SK-MEL-5 (cell line): ENCODE measurements at places on chromosomes 1 and 21. TPM values are rescaled to one million over a fixed set of nuclear protein-coding genes. Genes with fewer than 3 reads are reported as not detected.

Gene SERTAD4
- 2.5 and 2.7 TPM in 2 replicates for total RNA-seq

GRCh38 chr1:39779137-39779536, 8.0 kb upstream of the OXCT2 start:
- DNase-seq = no peak

DNA sequence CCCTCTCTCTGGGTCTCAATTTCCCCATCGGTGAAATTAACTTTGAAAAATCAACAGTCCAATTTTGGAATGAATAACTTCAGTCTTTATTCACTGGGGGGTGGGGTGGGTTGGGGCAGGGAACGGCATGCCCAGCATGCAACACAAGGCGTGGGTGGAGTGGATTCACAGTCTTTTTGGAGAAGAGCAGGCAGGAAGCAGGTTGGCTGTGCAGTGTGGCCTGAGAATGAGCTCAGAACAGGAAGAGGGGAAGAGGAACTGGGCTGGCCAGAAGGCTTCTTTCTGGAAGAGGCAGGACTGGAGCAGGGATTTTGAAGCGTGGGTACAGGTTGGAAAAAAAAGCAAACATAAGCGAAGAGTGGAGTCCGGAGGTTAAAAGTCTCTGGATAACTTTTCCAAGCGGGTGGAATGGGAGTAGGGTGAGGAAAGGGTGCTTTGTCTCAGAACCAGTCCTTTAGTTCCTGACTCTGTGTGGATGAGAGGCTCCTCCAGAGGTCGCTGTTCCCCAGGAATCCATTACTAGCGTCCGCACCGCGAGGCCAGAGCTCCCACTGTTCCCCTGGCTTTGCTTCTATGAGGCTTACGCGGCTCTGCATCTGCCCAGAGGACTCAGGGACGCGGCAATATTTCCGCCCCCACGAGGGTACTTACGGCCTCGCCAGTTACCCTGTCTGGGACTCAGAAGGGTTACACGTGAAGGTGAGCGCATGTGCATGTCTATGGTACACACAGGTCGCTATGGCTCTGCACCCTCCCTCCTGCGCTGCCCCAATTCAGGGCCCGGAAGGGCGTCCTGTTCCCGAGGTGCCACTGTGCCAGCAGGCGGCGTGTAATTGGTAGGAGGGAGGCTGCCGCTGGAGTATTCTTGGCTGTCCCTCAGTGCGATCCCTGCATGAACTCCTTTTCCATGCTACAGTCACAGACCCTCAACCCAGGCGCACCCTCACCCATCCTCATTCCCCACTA, 5.5 kb upstream of the FOXD2 start:
- peak; percentile 80 for DNase-seq

- DNase-seq = no peak
Observed at GRCh38 chr1:53582211-53583020, 123.2 kb downstream of the DMRTB1 start.

Gene PODN
- not detected in 2 replicates for total RNA-seq

GRCh38 chr1:170567214-170567613, 35.2 kb downstream of the GORAB start:
- no peak for DNase-seq

Gene NID1
- total RNA-seq = 0.21 TPM in 2 replicates

DNA sequence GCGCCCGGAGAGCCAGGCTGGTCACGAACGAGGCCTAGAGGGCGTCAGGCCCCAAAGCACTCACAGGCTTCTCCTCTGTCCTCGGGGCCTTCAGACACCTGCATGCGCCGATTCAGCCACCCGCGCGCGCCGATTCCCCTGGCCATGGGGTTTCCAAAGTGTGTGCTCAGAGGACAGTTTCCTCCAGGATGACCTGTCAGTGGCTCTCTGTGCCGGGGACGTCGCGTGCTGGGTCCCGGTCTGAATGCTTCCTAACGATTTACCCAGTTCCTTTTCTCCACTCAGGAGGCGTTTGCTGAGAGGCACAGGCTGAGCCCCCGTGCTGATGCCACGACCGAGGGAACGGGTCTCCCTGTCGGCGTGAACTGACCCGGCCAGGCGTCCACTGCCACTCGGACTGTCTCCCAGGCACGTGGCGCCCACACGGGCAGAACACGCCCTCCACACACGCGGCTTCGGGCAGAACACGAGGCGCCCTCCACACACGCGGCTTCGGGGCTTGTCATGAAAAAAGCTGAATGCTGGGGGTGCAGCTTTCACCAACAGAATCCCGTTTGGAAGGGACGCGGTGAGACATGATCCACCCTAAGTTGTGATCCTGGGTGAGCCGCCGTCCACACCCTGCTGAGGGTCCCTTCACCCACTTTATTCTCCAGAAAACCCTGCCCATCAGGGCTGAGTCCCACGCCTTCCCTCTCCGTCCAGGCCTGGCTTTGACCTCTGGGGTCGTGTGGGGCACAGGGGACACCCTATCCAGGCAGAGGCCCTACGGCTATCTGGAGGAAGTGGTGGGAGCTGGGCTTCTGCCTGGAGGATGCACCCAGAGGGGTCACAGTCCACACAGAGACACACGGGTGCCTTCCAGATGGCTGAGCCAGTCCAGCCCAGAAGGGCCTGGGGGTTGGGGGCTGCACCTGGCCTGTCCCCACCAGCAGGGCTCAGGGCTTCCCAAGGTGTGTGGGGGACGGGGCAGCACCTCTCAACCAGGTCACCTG, 56.1 kb downstream of the COL6A1 start:
- no peak for DNase-seq

Gene ATP1A4
- 0.11 TPM in 1 of 2 replicates, not detected in the other for total RNA-seq

DNA sequence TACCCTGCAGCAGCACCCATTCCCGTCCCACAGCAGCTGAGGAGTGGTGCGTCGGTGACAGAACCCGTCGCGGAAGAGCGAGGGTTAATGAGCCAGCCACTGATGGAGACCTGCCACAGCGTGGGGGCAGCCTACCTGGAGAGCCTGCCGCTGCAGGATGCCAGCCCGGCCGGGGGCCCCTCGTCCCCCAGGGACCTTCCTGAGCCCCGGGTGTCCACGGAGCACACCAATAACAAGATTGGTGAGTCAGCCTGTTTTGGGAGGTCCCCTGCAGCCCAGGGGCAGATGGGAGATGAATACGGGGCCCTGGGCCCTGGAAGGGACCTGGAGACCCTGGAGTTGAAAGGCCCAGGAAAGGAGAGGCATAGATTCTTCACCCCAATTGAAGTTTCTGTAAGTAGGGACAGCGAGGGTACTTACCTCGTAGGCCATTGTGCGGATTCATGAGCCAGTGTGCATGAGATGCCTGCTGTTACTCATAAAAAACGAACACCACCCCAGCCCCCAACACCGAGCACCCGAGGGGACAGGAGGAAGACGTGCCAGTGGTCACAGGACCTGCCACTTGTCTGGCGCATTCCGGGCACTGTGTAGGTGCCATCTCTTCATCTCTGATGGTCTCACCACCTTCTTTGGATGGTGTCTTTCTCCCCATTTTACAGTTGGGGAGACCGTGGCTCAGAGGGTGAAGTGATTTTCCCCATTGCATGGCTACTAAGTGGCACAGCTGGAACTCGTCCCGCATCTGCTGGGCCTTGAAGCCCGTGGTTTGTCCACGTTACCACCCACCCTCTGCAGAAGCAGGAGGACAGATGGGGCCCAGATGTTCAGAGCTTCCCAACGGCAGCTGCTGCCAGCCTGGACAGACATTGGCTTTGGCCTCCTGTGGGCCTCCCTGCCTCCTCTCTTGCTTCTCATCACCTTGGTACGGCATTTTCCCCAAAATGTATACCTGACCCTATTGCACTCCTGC, 28.3 kb upstream of the TNFRSF1B start:
- no peak for DNase-seq

DNA sequence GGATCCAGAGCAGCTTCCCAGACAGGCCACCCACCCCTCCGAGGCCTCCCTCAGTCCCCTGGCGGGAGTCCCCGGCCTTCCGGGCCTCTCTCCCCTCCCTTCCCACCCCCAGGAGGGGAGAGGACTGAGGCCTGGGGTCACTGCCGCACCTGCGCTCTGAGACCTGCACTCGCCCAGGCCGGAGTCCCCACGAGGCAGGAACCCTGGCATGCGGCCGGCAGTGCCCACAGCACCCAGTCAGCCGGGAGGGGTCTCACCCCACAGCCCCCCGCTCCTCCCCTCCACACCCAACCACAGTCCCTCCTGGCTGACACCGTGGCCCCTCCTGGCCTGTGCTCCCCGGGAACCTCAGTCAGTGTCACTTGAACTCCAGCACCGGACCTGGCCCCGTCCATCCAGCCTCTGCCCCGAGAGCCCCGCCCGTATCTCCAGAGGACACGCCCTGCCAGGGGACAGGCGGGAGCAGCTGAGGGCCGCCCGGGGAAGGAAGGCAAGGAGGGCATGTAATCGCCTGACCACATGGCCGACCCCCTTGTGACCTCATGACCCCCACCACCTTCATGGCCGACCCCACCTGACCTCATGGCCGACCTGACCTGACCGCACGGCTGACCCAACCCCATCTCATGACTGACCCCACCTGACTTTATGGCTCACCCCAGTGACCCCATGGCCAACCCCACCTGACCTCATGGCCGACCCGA, 28.7 kb upstream of the TTLL10 start:
- no peak for DNase-seq

DNA sequence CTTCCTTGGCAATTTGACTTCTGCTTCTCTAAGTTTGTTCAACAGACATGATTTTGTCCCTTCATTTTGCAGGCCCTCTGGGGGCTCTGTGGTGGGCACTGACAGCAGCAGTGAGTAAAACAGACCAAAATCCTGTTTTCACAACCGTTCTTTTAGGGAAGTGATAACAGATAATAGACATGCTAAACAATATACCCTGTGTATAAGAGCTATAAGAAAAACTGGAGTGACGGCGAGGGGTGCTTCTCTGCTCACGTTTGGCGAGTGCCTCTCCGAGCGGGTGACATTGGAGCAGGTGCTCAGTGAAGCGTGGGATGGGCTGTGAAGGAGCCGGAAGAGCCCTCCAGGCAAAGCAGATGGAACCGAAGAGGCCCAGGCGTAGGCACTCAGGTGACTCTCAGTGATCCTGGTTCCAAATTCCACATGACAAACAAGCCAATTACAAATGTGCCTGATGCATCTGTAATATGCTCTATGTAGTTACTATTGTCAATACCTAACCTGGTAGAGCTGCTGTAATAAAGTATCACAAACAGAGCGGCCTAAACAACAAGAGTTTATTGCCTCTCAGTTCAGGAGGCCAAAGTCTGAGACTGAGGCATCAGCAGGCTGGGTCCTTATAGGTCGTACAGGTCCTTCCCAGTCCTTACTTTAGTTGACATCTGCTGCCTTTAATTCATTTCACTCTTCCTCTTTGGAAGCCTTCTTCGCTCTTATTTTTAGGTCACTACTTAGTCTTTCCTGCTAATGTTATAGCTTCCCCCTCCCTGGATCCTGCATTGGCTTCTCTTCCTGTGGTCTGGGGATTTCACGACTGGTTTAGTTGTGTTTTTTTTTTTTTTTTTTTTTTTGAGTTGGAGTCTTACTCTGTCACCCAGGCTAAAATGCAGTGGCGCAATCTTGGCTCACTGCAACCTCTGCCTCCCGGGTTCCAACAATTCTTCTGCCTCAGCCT, 20.1 kb downstream of the OR2B11 start:
- DNase-seq = no peak

DNA sequence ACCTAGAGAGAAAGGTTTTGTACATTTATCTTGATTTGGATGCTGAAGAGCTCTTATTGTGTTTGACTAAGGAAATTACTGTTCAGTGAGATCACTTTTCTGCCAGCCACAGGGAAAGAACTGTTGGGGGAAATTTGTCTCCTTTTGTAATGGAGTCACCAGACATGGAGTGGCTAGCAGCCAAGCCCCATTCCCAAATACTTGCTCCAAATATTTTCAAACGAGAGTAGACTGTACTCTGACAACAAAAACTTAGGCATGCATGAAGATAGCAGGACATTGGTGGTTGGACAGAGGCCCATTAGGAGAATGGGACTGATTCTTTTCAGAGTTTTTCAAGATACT, 21.1 kb downstream of the IPO9 start:
- no peak for DNase-seq

DNA sequence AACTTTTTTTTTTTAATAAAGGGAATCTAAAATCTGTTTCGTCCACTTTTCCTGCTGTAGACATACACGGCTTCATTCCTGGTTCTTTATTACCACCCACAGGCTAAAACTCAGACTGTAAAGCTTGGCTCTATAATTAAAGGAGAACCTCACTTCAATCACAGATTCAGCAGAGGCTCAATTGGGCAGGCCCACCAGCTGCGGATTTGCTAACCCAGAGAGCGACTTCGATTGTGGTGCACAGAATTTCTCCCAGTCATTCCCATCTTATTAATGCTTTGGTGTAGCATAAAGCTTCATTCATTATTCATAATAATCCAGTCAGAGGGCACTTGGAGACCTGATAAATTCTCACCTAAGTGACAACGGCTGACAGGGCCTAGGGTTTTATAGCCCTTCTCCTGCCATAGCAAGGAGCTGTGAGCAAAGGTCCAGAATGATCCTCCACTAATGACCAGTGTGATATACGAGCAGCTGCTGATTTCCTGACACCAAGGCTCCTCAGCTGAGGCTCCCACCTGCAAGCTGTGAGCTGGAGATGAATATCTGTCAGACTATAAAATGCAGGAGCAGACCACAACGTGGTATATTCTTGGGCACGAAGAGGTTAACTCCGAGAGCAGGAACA, 149.0 kb downstream of the ATP6V1G3 start:
- no peak for DNase-seq

DNA sequence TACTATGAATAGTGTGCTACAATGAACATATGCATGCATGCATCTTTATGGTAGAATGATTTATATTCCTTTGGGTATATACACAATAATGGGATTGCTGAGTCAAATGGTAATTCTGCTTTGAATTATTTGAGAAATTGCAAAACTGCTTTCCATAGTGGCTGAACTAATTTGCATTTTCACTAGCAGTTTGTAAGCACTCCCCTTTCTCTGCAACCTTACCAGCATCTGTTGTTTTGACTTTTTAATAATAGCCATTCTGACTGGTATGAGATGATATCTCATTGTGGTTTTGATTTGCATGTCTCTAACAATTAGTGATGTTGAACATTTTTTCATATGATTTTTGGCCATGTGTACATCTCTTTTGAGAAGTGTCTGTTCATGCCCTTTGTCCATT, 24.0 kb upstream of the DIRAS3 start:
- DNase-seq = no peak

DNA sequence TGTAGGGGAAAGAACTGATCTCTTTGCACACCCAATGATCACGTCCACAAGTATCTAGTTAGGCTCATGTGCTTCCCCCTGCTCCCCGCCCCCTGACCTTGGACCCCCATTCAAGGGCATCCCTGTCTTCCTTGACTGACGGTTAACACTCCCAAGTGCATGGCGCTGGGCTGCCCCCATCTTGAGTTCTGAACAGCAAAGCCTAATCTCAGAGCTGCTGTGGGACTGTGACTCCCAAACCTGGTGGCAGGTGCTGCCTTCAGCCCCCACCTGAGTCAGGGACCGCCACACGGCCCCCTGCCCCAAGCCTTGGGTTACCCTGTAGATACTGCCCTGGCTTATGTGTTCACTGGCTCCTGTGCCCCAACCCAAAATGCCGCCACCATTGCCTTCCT, 925 bp downstream of the TNNI1 start:
- DNase-seq = no peak

Gene PLK3
- total RNA-seq = 3.4 and 5.0 TPM in 2 replicates

Gene PCBP3
- total RNA-seq = not detected in 2 replicates

Gene LHX8
- 0.08 TPM in 1 of 2 replicates, not detected in the other for total RNA-seq

Gene TLR5
- total RNA-seq = 0.05 and 0.48 TPM in 2 replicates
